ENCODE measurements at places on chromosomes 12 and 14.

- DNase-seq, result no peak
Observed at GRCh38 chr14:76484355-76484754, 108.4 kb downstream of the ESRRB start.

GRCh38 chr12:6302621-6303020 is 7.9 kb upstream of the PLEKHG6 start:
- no peak for DNase-seq

GRCh38 chr12:47165934-47166333 is 86.2 kb upstream of the AMIGO2 start:
- no peak for DNase-seq

DNA sequence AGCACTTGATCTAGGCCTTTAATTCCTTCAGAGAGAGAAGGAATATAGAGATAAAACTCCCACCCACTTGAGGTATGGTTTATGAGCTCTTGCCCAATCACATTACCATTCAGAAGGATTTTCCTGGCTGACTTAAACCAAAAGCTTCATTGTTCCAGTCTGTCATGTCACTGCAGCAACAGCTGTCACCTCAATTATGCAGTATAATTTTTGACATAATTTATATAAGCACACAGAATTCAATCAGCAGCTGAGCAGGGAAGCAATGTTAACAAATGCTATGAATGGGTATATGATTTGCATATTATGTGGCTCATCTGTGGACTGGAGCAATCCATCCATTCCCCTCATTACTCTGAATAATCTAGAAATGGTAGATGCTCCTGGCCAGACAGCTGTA is 40.3 kb downstream of the CBX5 start:
- DNase-seq, result no peak

GRCh38 chr12:9327320-9327719 is 119.1 kb upstream of the PZP start:
- no peak for DNase-seq
